Dermis microvascular lymphatic vessel endothelial cell (primary cell): ENCODE measurements at places on chromosomes 11 and 22.

DNA sequence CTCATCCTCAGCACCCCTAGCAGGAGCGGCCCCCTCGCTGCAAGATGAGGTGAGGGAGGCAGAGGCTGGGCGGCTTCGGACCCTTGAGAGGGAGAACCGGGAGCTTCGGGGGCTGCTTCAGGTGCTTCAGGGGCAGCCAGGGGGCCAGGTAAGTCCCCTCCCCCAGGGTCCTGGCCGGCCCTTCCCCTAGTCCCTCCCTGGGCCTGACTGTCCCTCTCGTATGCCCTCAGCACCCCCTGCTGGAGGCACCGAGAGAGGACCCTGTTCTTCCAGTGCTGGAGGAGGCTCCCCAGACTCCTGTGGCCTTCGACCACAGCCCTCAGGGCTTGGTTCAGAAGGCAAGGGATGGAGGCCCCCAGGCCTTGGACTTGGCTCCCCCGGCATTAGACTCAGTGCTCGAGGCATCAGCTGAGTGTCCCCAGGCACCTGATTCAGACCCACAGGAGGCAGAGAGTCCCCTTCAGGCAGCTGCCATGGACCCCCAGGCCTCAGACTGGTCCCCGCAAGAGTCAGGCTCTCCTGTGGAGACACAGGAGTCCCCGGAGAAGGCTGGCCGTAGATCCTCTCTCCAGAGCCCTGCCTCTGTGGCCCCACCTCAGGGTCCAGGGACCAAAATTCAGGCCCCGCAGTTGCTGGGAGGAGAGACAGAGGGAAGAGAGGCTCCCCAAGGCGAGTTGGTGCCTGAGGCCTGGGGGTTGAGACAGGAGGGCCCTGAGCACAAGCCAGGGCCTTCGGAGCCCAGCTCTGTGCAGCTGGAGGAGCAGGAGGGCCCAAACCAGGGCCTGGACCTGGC, 4.0 kb downstream of the CCDC88B start:
- DNase-seq, result no peak

DNA sequence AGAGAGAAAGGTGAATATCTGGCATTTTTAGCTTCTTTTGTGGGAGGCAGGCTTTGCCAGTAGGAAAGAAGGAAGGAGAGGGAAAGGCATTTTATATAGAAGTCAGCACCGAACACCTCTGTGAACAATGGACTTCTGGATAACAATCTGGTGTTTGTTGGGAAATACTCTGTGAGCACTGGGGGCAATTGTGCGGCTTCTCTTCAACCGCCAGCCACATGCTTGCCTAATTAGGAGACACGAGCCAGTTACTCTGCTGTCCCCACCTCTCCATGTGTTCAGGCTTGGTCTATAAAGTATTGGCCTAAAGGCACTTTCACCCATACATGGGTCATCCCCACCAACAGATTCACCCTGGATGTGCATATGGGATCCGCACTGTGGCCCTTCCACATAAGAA, 523.6 kb downstream of the NTM start:
- DNase-seq, result no peak

- peak; percentile 17 for DNase-seq
Measured at GRCh38 chr11:114563077-114563476, 3.4 kb upstream of the NXPE1 start.

DNA sequence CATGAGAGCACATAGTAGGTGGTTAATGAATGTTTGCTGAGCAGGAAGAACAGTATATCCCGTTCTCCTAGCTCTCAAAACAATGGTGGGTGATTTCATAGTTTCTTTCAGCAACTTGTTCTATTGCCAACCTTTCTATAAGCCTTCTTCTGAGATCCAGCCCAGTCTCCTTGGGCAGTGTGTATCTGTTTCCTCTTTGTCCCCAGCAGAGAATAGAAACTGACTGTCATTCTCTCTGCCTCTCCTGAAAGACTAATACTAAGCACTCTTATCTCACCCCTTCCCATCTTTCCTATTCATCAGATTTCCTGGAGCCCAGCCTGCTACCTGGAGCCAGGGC, 272.9 kb downstream of the ST3GAL4 start:
- DNase-seq, result no peak

DNA sequence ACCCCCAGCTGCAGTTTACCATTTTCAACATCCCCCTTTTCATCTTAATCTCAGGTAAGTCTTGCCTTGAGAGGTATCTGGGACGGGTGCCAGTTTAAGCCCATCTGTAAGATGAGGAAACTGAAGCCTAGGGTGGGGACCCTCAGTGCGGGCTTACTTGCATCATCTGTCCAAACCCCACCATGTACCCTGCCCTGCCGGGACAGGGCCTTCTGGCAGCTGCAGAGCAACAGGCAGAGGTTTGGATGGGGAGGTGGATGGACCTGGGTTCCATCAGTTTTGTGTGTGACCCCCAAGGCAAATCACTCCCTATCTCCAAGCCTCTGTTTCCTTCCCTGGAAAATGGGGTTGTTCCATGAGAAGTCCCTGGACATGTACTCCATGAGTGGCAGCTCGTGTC, 67.5 kb downstream of the MN1 start:
- DNase-seq, result no peak

DNA sequence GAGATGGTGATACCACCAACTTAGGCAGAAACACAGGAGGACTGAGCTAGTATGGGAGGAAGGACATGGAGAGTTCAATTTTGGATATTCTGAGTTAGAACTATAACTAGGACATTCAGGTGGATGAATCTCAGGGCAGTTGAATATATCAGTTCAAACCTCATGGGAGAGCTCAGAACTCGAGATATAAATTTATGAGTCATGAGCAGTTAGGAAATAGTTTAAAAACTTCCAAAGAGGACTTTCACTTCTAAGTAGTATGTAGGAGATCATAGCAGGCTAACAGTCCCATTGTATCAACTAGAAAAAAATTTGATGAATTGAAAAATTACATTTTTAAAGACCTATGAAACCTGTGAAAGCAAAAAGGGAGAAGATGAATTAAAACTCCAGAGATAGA, 436.2 kb upstream of the LARGE1 start:
- no peak for DNase-seq

- DNase-seq, result no peak
Measured at GRCh38 chr11:72179804-72180396, 12.0 kb upstream of the FOLR1 start.

DNA sequence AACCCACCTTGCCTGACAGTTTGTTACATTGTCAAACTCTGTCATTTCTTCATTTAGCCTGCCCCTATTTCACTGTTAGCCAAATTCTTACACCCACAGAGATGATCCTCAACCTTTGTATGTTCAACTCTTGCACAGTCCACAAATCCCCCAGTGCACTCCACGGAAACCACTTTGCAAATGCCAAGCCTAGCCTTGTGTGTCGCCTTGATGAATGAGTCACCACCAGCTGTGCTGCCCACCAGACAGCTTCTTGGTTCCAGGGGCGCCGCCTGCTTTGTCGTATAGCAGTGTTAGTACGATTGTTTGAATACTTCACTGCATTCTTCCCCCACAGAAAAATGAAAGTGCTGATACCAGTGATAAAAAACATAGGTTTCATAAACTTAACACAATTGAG, 686.3 kb downstream of the NTM start:
- no peak for DNase-seq

GRCh38 chr11:101817581-101817980, 97.2 kb upstream of the CEP126 start:
- no peak for DNase-seq

- DNase-seq, result no peak
Measured at GRCh38 chr11:36027731-36028130, 83.9 kb downstream of the LDLRAD3 start.

- DNase-seq, result no peak
Measured at GRCh38 chr11:121244884-121245283, 47.7 kb upstream of the SC5D start.

GRCh38 chr11:95337175-95337957, 106.4 kb upstream of the SESN3 start:
- peak; percentile 19 for DNase-seq

- DNase-seq, result no peak
Measured at GRCh38 chr22:20585639-20586402, 78.4 kb downstream of the MED15 start.

DNA sequence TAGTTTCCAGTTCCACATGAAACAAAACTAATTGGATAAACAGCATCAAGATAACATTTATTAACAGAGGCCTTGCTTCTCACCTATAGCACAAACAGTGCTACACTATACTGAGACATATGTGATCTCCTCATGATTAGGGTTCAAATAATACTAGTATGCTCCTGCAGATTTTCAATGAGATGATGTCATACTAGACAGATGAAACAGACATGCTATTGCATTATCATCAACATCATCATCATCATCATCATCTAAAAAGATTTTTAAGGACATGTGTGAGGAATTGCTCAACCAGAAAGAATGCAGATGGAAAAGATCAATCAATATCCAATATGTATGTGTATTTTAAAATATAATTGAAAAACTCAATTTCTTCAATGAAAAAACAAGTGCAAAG, 932.3 kb downstream of the METTL15 start:
- DNase-seq, result no peak

DNA sequence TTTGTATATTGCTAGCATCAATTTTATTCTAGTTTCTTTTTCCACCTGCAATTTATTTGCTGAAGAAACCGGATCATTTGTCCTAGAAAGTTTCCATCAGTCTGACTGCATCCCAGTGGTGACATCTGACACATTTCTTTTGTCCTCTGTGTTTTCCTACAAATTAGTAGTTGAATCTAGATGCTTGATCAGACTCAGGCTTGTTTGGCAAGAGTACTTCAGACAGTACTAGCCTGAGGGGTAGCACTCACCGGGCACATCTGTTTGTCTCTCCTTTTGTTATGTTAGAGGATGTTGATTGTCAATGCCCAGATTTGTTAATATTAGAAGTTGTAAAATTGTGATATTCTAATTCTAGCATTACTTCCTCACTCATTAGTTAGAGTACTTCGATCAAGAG, 204.8 kb downstream of the SWAP70 start:
- no peak for DNase-seq

DNA sequence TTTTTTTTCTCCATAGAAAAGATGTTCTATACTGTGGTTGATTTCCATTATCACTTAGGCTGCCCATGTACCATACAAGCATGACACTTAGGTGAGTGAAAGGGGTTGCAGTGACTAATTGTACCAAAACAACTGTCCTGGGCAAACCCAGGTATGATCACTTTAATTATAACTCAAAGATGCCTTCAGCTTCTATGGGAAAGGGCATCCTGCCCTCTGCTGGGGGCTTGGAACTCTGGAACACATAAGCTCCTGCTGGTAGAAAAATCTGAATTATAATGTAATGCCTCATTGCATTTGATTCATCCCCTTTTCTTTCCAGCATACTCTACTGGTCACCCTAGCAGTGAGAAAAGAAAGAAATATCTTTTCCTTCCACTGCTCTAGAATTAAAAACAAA, 206.3 kb downstream of the DDX10 start:
- peak; percentile 81 for DNase-seq

DNA sequence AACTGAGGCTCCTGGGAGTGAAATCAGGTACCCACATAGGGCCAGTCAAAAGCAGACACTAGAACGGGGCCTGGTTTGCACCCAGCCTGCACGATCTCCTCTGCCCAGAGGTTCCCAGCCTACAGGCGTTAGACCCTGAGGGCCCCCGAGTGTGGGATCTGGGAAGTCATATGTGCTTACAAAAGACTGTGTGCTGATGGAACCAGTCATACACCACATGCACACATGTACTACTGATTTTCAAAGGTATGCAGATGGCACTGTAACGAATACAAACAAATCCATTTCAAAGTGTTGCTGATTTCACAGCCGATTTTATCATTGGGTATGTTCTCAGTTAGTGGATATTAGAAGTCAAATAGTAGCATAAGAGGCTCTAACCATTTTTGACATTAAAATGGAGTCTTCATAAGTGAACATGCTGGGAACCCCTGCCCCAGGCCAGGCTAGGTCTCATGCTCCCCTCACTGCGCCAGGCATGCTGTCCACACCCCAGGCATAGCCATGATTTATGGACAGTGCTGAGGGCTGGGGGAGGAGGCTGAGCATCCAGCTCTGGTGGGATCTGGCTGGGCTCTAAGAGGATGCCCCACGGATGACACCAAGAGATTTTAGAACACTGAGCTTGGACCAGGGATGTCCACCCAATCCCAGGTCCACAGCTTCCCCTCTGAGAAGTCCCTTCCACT, 38.6 kb upstream of the LRRC32 start:
- DNase-seq, result no peak
